Activated CD4-positive, alpha-beta memory T cell treated with anti-CD3 and anti-CD28 coated beads, Interleukin-2, amount 10 ng/mL, durations not matched to agents 7 days and 5 days (primary cell): ENCODE measurements at places on chromosomes 6 and 20. TPM values are rescaled to one million over a fixed set of nuclear protein-coding genes. Genes with fewer than 3 reads are reported as not detected.

Gene CALHM6
- total RNA-seq = 11.2 TPM

Gene MAP3K4
- total RNA-seq = 50.6 TPM

DNA sequence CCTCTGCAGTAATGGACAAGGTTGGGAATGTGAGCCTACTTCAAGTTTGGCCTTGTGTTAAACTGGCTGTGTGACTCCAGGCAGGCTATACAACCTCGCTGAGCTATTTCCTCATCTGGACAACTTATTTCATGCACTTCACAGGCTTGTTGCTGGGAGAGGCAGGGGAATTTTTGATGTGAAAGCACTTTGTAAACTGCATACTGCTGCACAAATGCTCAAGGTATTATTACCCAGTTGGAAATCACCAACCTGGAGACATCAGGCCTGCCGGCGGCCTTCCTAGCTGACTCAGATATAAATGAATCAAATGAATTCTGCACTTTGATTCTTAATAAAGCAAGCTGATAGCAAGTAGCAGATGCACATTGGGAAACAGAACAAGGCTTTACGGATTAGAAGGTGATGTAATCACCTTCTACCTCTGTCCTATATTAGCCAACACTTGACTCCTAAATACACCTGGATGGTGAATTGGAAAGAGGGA, 10.1 kb downstream of the JARID2 start:
- H3K27ac ChIP-seq = no peak overlapping the region
- peaks cover 62% of the 10 kb centered on the region for H3K36me3 ChIP-seq
- no peak for DNase-seq
- H3K27me3 ChIP-seq = no peaks in the 10 kb centered on the region

GRCh38 chr6:13178107-13178506, 150.2 kb downstream of the TBC1D7 start:
- DNase-seq = no peak
- peaks cover 14% of the 10 kb centered on the region for H3K27me3 ChIP-seq
- no peak overlapping the region for H3K4me3 ChIP-seq
- peaks cover 10% of the 10 kb centered on the region for H3K4me1 ChIP-seq
- no peak overlapping the region for H3K27ac ChIP-seq

Gene IP6K3
- not detected for total RNA-seq

DNA sequence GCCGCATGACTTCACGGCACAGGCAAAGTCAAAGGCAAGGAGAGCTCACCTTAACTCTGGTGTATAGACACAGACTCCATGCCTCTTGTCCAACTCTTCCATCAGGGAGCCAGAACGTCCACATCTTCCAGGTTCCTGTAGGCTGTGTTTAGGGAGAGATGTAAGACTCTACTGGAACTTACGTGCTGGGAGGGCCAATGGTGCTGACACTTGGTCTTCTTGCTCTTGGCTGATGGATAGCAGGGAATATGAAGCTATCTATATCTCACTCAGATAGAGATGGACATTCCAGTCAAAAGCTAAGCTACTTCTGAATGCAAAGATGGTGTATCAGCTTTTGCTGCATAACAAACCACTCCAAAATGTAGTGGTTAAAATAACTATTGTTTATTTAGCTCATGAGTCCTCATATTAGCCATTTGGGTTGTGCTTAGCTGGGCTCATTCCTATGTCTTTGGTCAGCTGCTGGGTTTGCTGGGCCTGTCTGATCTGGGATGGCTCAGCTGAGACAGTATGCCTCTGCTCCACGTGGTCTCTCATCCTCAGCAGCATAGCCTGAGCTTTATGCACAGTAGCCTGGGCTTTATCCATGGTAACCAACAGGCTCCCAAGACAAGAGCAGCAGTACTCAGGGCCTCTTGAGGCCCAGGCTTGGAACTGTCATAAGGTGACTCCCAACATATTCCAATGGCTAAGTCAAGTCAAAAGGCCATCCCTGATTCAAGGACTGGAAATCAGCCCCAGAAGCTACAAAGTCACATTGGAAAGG, 111.6 kb downstream of the SNX5 start:
- no peak for DNase-seq
- no peak overlapping the region for H3K27ac ChIP-seq
- H3K27me3 ChIP-seq = peaks cover 20% of the 10 kb centered on the region
- H3K4me1 ChIP-seq = peaks cover 53% of the 10 kb centered on the region
- H3K4me3 ChIP-seq = no peak overlapping the region

GRCh38 chr6:142871910-142872331, 73.1 kb downstream of the HIVEP2 start:
- peak overlapping the region; percentile 56 for H3K27ac ChIP-seq
- H3K4me3 ChIP-seq = peak overlapping the region; percentile 11

Gene CLPSL1
- total RNA-seq = not detected
